NCI-H69 (cell line): ENCODE measurements at places on chromosomes 4 and X.

DNA sequence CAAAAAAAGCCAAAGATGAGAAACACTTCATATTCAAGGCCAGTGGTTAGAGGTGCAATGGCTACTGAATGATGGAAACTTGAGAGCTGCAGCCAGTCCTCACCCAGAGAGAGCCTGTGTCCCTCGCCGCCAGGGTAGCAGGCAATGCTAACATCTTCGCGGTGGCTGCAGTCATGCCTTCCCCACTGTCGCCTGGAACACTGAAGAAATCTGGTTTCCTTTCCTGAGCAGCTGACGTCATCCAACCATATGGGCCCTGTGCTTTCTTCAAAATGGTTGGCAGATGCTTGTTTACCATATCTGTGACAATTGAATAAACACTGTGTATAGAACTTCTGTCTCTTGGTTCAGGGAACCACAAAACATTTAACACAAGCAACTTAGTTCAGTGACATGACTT is 39.7 kb downstream of the PRSS12 start:
- DNase-seq: no peak

DNA sequence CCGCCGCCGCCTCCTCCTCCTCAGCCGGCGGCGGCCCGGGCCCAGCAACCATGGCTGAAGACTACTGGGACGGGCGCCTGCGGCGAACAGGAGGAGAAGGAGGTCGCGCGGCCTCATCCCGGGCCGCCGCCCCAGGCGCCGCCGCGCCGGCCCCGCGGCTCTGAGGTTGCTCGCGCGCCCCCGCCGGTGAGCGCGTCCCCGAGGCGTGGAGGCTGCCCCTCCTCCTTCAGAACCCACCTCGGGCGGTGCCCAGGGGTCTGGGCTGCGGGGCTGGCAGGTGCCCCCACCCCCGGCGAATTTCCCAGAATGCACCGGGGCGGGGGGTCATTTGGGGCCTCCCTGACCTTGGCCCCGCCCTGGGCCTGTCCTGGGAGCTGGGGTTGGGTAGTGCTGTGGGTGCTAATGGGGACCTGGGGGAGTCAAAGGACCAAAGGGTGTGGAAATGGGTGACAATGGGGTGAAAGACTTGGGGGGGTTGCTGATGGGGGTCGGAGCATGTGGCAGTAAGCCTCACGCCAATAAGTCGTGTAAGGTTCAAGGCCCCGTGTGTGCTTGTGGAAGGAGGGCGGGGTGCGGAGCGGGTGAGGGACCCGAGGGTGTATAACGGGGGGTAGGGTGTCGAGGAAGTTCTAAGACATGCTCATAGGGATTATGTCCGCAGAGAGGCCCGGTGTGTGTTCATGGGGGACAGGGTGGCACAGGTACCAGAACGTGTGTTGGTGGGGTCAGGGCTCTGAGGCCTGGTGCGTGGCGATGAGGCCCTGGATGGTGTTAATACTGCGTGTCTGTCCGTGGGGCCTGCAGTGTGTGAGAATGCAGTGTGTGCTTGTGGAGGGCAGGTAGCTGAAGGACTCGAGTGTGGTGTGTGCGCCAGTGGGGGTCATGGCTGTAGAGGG is 687 bp downstream of the CDK16 start:
- DNase-seq: peak; percentile 50

- no peak for DNase-seq
These were observed 9.5 kb upstream of the GATA1 start for GRCh38 chrX:48776818-48777439.

DNA sequence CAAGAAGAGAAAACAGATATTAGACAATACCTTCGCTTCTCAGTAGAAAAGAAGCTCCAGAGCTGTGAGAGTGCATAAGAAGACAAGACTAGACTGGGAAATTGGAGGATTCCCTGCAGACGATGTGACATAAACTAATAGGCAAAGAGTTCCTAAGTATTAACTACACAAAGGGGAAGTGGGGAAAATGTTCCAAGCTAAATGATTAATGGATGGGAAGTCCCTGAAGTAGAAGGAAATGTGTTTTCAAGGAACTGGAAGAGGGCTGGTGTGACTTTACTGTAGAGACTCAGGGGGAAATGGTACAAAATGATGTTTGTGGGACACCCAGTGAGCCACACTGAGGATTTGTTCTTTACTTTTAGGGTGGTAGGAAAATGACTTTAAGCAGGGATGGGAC is 69.7 kb upstream of the DCLK2 start:
- DNase-seq: no peak

DNA sequence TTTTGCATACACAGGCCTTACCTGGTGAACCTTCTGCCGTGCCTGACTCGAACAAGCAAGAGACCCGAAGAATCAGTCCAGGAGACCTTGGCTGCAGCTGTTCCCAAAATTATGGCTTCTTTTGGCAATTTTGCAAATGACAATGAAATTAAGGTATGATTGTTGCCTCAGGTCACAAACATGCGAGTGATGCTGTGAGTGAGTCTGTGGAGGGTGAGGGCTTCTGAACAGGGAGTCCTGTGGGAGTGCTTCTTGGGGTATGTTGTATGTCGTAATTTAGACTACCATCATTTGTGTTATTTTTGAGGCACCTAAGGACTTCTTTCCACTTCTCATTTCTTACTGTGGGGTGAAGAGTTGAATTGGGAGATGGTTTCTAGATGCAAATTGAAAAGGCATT is 32.8 kb downstream of the HTT start:
- DNase-seq: no peak

DNA sequence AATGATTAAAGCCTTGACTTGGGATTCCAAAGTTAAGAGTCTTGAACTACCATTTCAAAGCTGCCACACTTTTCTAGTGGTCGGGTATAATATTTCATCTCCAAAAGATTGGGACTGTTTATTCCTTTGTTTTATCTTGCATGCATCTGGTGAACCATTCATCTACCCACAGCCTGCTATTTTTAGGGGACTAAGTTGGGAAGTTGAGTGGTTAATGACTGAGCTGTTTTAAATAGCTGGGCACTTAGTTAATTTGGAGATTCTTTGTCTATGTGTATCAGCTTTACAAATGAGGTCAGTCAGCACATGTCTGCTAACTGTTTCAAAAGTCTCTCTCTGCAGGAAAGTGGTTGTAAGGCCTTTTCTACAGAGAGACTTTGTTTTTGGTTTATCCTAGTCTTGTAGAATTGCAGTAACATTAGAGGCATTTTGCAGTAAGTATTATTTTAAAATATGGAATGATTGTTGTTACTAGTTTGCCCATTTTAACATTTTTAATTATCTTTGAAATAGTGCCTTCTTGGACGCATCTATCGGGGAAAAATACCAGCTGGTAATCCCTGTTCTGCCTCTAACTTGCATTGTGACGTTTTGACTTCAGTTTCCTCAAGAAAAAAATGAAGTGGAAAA is 8.2 kb downstream of the BMP2K start:
- DNase-seq: peak; percentile 56

DNA sequence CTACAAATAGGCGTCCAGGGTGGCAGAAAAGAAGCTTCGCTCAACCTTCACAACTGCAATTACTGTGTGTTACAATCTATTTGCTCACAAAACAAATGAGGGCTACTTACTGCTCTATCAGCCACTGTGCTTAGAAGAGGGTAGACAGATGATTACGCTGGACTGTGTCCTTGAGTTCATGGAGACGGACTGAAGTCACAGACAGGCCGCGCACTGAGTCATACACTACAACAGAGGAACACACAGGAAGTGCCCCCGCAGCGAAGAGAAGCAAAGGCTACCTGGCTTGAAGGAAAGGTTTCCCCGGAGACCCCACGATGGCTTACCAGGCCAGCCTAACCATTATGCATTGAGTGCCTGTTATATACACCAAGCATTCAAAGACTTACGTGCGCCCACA is 25.6 kb downstream of the FAT1 start:
- DNase-seq: no peak

DNA sequence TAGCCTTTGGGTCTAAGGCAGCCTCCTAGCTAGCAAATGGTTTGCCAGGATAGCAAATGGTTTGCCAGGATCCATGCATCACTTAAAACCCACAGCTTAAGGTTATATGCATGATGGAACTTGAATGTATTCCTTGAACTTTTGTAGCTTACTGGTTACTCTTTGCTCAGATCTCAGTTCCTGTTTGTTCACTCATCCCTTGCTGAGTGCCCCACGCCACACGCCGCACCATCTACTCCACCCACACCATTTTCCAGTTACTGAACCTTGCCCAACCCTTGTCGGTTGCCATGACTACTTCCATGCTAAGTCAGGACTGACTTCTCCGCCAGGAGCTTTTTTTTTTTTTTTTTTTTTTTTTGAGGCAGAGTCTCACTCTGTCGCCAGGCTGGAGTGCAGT is 29.5 kb upstream of the XIAP start:
- DNase-seq: peak; percentile 88

GRCh38 chrX:45711231-45711630 is 510.6 kb upstream of the DIPK2B start:
- DNase-seq: no peak

DNA sequence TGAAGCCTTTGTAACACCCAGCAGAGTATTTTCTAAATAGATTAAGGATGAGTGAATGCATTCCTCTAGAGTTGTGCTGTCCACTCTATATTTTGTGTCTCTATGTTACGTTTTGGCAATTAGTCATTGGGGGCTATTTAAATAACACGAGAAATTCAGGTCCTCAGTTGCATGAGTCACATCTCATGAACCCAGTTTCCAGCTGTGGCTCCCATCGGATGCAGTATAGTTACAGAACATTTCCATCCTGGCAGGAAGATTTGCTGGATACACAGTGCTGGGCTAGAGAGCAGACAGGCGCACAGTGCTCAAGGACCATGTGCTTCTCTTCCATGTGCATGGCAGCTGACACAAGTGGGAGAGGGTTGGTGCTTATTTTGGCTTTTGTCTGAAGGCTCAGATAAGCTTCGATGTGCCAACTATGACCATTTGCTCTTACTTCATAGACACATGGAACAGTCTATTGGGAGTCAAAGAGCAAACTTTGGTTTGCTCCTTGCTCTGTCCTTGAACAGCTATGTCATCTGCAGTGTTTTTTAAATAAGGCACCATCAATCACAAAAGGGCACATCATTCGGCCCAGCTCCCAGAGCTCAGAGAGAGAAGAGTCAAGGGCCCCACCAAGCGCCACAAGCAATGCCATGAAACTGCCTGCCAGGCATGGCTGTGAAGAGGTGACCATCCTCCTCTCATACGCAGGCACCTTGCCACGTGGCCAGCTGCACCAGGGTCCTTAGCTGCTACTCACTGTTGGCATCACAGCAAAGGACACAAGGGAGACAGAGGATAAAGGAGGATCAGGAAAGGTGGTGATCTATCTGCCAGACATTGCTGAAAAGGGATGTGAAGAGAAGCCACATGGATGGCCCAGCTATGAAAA is 8.1 kb upstream of the STS start:
- DNase-seq: no peak

- no peak for DNase-seq
These were observed 15.0 kb downstream of the SHISA3 start for GRCh38 chr4:42412251-42412650.

DNA sequence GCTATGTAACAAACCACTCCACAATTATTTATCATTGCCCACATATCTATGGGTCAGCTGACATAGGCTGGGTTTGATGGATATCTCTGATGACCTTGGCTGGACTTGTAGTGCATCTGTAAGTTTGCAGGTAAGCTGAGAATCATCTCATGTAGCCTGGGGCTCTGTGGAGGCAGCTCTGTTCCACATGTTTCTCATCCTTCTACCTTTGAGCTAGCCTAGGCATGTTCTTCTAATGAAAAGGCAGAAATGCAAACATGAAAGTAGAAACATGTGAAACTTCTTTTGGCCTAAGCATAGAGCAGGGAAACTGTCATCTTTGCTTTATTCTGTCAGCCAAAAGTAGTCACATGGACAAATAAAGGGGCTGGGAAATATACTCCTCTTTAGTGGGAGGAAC is 18.2 kb downstream of the MRPL1 start:
- DNase-seq: peak; percentile 8

GRCh38 chr4:5553801-5554200 is 154.6 kb downstream of the EVC2 start:
- DNase-seq: no peak

GRCh38 chrX:135114392-135114791 is 5.9 kb downstream of the ETDB start:
- no peak for DNase-seq

GRCh38 chr4:88964450-88964849 is 92.5 kb downstream of the FAM13A start:
- DNase-seq: peak; percentile 4

- DNase-seq: peak; percentile 30
These were observed 9.2 kb upstream of the SLC25A43 start for GRCh38 chrX:119389871-119390501.

GRCh38 chr4:178306565-178306964 is 864.3 kb upstream of the AGA start:
- DNase-seq: no peak

DNA sequence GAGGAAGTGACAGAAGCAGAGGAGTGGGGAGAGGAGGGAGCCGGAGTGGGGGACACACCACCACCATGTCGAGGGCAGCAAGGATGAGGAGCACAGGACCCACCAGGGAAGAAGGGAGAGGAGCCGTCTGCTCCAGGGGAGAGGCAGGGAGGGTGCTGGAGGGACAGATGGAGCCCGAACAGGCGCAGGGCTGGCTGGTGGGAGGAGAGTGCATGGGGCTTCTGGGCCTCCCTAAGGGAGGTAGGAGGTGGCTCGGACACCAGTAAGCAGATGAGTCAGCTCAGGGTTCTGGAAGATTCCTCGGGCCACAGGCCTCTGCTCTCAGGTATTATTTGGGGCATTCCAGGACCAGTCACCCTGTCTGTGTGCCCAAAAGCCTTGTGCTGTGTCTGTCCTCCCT is 29.8 kb downstream of the ATP2B3 start:
- DNase-seq: no peak

DNA sequence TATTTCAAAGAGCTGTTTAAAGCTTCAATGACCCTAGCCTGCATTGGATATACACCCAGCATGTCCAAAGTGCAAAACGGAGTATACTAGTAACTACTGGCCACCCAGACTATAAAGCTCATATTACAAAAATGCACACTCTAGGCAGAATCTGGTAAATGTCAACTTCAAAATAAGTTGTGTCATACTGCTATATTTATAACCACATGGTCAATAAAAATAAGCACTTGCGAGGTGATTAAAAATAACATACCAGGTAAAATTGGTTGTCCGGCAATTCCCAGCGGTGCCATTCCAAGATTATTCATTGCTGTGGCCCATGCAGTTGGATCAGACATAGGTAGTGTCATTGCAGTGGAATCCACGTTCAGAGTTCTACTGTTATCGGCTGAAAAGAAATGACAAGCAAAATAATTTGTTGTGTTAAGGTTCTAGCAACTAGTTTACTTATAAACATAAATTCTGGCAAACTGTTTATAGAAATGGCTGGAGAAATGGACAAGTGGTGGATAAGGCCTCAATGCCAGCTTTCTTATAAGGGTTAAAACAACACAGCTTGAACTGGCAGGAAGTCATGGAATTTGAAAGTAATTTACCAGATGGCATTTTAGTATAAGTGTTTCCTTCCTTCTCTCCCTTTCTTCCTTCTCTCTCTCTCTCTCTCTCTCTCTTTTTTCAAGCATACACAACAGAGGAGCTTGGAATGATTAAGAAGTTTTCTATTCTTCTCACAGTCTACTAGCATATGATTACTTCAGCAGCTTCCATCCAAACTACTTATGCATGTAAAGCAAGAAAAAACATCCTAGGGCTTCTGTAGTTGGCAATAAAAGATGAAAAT is 199.9 kb downstream of the ENOX2 start:
- DNase-seq: no peak
